ENCODE measurements at places on chromosomes 16 and 17.

DNA sequence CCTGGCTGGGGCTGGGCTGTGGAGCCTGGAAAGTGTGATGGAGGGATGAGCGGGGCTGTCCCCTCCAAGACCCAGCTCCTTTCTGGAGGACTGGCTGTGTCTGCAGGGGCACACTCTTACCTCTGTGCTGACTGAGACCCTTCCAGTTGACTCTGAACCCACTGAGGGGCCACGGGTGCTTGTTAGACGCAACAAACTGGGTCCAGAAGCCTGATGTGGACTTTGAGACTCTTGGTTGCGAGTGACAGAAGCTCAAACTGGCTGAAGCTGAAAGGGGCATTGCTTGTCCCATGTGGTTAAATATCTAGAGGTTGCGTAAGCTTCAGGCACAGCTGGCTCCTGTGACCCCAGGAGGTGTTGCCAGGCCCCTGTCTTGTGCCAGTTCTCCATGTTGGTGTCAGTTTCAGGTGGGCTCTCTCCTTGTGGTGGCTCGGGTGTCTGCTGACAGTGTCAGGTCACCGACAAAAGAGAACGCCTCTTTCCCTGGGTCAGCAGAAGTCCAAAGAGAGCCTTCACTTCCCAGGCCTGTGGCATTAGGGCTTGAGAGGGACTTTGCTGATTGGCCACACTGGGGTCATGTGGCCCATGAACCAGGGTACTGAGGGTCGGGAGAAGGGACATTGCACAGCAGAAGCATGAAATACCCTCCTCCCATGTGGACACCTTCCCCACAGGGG is 16.7 kb downstream of the ADCY7 start:
- DNase-seq, result no peak

DNA sequence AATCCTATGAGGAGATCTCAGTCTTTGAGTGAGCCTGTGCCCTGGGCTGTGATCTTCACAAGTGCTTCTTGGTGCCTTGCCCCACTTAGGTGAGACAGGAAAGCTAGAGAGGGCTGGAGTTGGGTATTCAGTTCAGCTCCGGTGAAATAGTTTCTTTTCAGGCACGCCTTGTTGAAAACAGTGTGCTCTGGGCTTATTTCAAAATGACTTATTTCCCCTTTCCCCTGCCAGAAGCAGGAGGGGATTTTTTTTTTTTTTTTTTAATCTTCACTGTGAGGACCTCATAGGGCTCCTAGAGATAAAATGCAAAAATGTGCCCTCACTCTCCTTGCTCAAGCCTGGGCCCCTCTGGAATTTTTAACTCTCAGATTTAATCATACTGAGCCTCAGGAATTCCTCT is 27.2 kb downstream of the MOSMO start:
- no peak for DNase-seq

DNA sequence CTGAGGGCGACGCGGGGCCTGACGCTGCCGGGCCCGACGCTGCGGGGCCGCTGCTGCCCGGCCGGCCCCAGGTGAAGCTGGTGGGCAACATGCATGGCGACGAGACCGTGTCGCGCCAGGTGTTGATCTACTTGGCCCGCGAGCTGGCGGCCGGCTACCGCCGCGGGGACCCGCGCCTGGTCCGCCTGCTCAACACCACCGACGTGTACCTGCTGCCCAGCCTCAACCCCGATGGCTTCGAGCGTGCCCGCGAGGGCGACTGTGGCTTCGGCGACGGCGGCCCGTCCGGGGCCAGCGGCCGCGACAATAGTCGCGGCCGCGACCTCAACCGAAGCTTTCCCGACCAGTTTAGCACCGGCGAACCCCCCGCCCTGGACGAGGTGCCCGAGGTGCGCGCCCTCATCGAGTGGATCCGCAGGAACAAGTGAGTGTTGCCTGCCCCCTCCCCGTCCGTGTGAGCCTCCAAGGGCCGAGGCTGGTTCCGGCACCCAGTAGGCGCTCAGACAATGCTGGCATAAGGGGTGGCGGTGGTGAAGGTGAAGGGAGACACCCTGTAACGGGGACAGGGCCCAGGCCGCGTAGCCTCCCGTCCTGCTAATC is 676 bp downstream of the CPD start:
- DNase-seq, result no peak

DNA sequence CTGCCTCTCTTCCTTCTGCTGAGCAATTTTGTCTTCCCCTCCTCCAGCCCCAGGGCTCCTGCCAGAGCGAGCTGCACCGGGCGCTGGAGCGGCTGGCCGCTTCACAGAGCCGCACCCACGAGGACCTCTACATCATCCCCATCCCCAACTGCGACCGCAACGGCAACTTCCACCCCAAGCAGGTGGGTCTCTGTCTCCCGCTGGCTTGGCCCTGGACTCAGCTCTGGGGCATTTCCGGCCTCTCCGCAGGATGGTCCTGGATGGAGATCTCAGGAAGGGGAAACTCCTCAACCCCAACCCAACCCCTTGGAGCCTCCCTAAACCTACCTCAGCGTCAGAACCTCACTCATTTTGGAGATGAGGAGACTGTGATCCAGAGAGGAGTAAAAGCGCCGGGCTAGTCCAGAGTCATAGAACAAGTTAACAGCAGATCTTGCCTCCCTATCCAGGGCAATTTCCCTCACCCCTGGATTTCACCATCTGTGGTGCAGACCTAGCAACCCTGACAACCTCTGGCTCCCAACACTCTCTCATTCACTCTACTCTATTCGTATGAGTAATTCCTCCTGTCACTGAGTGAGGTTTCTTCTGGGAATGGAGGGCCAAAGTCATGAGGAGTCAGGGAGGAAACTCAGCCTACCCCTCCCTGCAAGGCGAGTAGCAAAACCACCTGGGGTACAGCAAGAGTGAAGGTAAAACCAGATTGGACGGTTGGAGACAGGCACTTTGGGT is 10.8 kb downstream of the IGFBP4 start:
- no peak for DNase-seq

DNA sequence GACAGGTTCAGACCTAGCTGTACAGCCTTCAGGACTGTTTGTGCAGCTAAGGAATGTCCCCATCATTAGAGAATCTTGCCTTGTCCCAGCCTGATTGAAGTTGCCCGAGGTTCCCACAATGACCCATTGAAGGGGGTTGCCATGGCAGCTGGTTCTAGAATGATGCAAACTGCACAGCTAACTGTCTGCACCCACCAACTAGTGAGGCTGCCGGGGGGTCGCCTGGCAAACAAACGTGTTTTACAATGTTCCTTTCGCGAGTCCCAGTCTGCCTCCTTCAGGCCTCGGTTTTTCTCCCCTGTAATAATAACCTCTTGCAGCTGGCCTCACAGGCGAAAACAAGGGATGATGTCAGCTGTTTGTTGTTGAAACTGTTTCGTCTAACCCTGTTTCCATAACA is 5.5 kb downstream of the C16orf96 start:
- no peak for DNase-seq

DNA sequence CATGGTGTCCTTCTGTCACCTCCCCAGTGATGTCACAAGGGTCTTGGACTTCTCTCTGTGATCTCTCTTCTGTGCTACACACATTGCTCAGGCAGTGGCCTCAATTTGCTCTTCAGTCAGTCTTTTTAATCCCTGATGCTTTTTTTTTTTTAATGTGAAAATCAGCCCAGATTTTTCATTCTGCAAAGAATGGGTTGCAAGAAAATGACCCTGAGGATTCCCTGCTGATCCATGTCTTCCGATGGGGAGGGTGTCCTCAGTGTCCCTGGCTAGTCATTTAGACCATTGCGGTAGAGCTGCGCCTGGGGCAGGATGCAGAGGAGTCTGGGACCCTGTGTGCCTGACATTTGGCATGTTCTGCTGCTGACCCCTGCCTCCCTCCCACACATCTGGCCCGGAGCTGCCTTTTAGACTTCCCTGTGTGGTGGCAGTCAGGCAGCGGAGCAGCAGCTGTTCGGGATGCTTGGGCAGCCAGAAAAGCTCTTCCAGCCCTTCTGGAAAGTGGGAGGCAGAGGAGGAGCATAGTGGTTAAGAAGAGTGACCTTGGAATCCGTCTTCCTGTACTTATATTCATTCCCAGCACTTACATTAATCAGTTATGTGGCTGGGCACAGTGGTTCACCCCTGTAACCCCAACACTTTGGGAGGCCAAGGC is 12.3 kb downstream of the GPT2 start:
- no peak for DNase-seq

DNA sequence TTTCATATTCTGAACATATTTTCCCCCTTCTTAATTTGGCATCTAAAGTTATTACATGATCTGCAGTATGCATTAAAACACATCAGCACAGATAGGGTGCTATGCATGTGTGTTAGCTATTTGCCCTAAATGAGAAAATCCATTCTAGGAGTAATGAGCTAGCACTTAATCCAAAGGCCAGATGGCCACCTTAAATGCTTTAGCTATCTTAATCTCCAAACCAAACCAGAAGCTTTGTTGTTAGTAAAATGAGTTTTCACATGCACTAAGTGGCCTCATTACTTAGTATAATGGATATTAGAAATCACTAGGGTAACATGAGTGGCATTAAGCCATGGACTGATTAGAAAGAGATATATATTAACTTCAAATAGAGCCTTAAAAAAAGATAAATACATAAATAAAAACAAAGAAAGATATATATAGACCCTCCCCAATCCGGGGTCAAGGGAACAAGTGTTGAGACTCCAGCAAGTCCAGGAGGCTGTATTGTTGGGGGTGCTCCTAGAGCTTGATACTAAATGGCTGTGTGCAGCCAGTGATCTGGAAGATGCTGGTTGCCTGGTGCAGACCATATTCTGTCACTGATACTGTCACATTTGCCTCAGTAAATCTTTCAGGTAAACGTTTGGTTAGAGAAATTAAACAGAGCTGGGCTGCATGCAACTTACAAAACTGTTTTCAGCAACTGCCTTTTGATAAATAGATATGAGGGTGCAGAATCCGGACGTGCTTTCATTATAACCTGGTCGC is 67.3 kb downstream of the MYH10 start:
- DNase-seq, result no peak

- no peak for DNase-seq
These were observed 9.9 kb downstream of the PCTP start for GRCh38 chr17:55760643-55761355.

DNA sequence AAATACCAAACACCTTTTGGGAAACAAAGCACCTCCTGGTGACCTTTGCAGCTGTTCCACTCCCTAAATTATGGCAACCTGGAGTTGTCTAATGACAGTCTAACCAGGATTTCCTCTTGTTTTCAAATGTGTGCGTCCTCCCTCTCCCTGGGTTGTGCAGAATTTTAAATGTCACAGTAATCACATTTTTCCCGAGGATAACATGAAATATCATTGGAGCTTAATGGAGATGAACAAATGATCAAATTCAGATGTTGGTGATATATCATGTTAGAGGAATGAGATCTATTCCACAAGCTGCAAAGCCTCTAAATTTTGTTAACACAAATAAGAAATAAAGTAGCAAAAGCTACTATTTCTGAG is 86.9 kb upstream of the HLF start:
- no peak for DNase-seq

DNA sequence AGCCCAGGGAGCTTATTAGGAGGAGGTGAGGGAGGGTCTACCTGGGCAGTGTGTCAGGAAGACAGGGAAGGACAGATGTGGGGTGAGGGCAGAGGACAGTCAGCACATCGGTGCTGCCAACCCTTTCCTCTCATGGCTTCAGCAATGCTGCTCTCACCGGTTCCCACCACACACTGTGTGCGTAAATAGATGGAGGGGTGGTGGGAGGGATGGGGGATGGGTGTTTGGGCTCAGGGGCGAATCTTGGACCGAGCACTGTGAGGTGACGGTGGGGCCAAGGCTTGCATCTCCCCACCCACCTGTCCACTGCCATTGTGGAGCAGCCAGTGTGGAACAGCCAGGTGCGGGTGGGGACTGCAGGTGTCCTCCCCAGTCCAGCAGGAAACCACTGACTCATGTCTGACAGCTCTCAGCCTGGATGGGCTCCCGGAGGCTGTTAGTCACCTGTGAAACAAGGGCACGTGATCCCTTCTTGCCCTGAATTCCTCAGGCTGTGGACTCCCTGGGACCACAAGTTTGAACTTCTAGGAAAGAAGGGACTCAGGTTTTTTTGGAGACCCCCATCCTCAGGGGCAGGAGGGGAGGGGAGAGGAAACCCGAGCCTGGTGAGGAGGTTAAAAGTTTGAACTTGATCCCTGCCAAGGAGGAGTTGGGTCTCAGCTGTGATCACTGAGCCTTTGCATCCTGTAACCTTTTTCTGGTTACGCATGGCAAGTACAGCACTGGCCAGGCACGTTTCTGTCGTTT is 42.7 kb upstream of the SMPD3 start:
- peak; percentile 89 for DNase-seq

DNA sequence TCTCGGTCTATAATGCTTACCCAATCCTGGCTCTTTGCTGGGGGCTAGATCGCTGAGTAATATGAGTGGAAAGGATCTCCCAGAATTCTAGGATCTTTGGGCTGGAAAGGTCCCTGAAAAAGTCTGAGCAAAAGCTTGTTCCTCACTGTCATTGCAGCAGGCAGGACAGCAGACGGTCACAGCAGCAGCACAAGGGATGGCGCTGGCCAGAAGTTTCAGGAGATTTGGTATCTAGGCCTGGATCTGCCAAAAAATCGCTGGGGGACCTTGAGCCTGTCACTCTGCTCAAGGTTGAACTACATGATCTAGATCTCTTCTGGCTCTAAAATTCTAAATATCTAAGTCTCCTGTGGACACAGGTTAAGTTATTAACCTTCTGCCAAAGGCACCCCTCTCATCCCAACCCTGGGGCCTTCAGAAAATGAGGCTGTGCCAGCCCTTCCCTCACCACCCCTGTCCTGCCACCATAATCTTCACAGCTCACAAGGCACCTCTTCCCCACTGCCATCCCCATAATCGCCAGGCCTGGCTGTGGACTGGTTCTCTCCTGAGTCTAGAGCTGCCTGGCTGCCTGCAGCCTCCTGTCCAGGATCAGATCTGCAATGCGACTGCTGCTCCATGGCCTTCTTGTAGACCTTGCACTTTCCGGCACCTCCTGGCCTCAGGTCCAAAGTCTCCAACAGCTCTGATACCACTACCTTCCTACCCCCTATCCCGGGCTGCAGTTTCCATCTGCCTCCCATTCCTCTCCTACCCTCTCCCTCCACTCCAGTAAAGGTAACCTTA is 10.2 kb downstream of the MYO18A start:
- DNase-seq, result no peak

GRCh38 chr16:80691111-80691741 is 113.2 kb downstream of the CDYL2 start:
- DNase-seq, result no peak

DNA sequence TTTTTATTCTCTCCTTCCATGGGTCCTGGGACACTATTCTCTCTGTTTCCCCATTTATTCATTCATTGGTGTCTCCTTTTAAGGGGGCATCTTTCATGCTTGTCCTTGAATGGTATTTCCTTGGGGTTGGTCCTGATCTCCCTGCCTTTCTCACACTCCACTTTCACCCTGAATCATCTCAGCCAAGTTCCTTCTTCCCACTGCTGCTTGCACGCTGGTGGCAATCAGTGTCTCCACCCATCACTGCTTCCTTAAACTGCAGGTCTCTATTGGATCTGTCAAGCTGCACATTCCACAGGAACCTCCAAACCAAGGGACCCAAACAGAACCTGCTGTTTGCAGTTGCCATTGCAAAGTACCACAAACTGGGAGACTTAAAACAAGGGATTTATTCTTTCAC is 89.3 kb upstream of the SDK2 start:
- DNase-seq, result no peak

GRCh38 chr16:89955001-89955685 is 6.6 kb downstream of the DEF8 start:
- DNase-seq, result no peak

All from HT-29 (cell line).